ENCODE measurements at places on chromosomes 7 and 10.

DNA sequence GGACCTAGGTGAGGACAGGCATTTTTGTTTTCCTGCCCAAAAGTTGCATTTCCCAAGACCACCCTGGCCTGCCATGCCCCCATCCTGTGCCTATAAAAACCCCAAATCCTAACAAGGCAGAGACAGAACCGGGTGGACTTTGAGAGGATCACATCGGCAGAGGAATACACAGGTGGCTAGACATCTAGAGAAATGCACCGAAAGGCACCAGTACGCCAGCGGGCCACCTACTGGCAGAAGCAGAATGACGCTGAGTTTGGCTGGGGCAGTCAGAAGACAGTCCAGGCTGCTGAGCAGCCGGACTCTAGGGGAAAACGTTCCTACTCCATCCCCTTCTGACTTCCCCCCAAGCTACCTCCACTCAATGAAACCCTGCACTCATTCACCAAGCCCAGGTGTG lies 2.8 kb downstream of the AKR1C4 start:
- no peak for DNase-seq

- no peak for DNase-seq
These were observed 1190.6 kb downstream of the SORCS1 start for GRCh38 chr10:105973902-105974301.

DNA sequence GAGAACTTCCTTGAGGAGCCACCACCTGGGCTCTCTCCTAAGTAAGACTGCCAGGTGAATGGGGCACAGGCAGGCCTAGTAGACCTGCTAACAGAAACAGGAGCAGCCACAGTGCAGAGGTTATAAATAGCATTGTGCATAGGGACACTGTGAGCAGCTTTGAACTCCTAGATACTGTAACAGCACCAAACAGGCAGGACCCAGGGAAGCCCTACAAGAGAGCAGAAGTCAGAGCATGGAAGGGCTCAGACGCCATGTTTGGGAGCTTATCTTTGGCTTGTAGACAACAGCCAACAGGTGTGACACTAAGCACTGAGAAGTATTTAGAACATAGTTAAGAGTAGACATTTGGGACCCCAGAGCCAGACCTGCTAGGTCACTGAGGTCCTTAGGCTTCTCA lies 14.5 kb downstream of the XRCC2 start:
- no peak for DNase-seq

DNA sequence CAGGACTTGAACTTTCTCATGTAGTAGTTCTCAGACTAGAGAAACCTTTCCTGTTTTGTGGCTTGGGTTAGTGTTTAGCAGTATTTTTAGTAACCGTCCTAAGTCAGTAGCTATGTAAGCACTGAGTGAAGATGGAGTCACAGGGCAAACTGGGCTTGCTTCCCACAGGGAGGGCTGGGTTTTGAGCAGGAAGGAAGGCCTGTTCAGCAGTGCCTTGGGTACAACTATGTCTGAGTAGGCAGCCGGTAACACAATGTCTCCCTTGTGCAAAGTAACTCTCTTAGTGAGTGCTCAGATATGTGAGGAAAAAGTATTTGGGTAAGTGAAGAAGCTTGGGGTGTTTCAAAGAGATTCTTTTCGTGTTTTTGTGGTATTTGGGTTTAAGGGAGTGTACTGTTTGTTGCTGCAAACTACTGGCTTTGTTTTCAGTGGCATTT lies 96.4 kb downstream of the CCSER2 start:
- DNase-seq: no peak

DNA sequence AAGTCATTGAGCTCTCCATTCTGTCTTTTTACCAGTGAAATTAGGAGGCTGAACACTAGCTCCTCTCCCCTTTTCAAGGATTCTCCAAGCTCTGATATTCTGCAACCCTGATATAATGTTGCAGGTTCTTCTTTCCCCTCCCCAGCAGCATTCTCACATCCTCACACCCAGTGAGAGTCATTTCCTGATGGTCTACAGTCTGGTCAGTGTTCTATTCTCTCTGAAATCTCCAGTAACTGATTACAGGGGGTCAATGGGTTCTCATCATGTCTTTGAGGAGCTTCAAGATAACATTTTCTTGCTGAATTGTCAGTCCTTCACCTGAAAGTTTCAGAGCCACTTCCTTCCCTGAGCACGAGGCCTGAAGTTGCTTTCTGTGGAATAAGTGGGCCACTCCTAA lies 299.4 kb downstream of the PTEN start:
- no peak for DNase-seq

- DNase-seq: no peak
These were observed 1.1 kb downstream of the RHOBTB1 start for GRCh38 chr10:60942788-60943315.

- DNase-seq: no peak
These were observed 46.6 kb upstream of the PHYHIPL start for GRCh38 chr10:59129867-59130266.

DNA sequence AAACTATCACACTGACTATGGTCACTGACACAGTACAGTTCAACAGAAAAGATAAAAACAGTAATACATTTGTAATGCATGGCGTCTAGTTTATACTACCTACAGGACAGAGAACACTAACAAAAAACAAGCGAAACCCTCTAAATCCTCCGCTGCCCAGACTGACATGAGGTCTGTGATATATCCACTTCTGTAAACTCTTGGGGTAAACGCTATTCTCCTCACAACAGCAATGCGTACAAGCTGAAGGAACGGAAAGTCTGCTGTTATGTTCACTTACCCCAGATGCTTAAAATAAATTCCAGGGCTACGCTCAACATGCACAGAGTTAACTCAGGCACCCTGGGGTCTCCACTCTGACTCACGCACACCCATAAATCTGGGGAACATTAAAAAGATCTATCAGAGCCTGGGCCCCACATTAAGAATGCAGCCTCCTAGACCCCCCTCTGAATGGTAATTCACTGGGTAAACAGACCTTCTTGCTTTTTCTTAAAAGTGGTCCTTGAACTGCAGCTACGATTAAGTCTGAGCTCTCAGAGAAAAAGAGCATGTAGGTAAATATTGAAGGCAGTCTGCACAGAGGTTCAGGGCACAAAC lies 105.6 kb downstream of the CTBP2 start:
- DNase-seq: no peak

DNA sequence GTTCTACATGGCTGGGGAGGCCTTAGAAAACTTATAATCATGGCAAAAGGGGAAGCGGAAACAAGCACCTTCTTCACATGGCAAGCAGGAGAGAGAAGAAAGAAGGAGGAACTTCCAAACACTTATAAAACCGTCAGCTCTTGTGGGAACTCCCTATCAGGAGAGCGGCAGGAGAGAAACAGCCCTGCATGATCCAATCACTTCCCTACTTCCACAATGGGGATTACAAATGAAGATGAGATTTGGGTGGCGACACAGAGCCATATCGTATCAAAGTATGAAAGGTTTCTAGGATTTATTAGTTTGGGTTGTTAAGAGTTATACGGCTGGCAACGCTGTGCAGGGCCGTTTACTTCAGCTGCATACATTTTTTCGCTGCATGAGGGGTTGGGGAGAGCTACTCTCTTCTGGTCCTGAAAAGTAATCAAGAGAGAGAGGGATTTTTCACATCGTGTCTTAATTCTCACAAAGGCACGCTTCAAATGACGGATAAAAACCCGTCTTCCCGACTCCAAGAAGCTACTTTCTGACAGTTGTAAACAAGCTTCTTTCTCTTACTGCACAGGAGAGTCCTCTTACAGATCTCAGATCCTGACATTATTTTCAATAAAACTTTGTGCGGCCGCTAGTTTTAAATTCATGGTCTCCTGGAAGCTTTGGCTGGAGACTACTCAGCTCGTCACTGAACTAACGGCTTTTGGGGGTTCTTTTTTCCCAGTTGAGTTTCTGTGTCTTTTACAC lies 751 bp upstream of the GTPBP10 start:
- DNase-seq: no peak

DNA sequence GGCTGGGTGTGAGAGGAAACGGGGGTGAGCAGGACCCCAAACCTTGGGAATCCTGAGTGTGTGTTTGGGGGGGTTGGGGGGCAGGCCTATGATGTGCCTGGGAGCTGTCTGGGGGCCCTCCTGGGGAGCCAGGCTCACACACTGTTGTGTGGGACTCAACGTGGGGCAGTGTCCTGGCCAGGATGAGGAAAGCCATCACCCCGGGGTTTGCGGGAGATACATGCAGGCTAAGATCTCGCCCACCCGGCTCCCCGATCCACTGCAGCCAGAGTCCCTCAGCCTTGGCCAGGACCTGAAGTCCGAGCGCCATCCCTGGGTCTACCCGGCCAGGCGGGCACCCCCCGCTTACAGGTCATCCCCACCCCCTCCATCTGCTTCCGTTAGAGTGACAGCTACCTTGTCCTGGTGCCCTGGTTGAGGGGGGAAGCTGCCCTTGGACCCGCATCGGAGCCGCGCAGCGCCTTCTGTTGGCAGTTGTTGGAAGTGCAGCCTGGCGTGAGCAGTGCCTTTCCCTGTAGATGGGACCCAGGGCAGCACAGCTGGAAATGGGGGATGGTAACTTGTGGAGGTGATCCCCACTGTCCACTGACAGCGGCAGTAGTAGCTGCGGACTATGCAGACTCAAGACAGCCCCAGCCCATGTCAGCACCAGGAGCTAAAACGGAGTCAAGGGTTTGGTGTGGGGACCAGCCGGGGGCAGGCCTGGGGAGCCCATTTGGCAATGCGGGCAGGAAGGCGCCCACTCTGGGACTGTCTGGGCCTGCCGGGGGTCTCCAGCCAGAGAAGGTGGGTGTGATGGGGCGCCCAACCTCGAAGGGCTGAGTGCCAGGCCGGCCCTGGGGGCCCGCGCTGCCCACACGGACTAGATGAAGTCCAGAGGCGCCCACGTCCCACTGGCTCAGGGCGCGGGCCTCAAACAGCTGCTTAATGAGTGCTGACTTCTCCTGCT lies 885.6 kb upstream of the ZNF722 start:
- no peak for DNase-seq

DNA sequence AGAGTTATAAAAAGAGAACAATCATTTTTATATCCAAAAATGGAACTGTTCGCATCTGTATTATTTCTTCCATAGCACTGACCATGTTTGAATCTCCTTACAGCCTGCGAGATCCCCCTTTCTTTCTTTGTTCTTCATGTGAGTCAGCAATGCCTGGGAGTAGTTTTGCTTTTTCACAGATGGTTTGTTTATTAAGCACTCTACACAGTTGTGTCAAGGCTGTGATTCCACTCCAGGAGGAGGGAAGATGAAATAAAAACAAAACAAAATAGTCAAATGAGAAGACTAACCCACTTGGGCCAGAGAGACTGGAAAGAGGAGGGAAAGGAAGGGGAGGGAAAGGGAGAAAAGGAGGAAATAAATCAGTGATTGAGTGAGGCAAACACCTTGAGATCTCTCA lies 7.8 kb downstream of the LIPF start:
- DNase-seq: no peak

- no peak for DNase-seq
These were observed 34.5 kb downstream of the DNAJB6 start for GRCh38 chr7:157371296-157371695.

DNA sequence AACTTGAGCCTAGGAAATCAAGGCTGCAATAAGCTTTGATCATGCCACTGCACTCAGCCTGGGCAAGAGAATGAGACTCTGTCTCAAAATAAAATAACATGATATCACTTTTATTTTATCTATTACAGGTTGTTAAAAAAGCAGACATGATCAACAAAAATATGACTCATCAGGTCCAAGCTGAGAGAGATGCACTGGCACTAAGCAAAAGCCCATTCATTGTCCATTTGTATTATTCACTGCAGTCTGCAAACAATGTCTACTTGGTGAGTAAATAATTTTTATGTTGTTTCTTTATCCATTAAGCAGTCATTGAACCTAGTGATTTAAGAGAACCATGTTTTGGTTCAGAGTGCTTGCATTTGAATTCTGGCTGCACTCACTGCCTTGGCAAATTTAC lies 3.3 kb downstream of the MASTL start:
- no peak for DNase-seq

DNA sequence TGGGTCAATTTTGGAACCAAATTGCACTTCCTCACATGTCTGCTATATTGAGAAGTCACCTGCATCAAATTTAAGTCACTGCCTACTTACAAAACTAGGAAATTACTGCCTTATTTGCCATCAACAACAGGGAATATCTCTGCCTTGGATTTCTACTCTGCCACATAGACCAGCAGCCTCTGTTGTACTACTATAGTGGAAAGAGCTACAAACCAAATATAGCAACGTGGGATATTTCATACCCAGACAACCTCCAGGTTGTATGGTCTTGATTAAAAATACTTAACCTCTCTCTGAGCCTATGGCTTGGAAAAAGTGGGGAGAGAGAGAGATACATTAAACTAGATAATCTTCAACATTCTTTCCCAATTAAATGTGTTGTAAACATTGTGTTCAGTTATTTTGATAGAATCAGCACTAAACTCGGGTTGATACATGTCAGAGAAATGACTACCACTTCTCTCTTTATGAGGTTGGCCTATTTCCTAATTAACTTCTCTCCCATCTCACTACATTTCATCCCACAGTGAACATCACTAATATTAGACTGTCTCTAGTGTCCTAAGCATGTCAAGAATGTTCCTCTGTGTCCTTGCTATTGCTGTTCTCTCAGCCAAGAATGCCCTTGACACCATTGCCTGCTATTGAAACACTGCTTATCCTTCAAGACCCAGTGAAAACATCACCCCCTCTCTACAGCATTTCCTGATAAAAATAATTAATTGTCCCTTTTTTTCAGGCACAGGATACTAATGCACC lies 421.2 kb downstream of the IPMK start:
- no peak for DNase-seq

- DNase-seq: no peak
These were observed 1.1 kb upstream of the DLG5 start for GRCh38 chr10:77927402-77928246.
